ENCODE measurements at places on chromosomes 5 and 9.
A peak's percentile ranks its signal among the peaks of the same experiment; 100 is the strongest.

- DNase-seq = peak; percentile 29
Measured at GRCh38 chr9:95772320-95773052, 103.0 kb upstream of the ERCC6L2 start.

- DNase-seq = no peak
Measured at GRCh38 chr5:91188755-91189154, 194.4 kb downstream of the ARRDC3 start.

- no peak for DNase-seq
Measured at GRCh38 chr5:28809811-28810750, 1771.7 kb upstream of the CDH9 start.

DNA sequence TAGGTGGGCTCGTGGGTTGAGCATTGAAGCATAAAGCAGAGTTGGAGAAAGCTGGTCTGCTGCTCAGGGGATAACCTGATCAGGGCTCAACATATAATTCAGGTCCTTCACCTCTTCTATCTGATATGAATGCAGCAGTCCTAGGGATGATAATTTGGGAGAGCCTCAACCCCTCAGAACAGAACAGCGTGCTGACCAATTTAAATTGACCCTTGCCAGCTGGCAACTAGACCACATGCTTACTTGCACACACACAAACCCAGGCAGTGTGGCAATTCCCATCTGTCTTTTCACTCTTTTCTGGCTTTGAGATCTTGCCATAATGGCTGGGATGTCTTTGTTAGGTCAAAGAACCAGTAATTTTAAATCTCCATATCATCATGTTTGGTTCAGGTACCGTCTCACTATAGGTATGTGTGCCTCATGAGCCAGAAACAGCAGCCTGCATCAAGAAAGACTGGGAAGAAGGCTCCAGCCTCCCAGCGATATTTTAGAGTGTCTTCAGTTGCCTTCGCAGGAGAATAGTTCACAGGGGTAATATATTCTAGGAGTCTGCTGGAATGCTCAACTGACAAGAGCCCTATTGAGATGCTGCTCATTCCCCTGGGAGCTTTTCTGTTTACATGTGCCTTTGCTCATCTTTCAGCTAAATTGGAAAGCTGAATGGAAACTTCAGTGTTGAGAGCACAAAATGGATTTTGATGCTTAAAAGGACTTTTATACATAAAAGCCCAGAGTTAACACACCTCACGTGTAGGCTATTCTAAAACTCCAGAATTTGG lies 497.6 kb downstream of the RASEF start:
- no peak for DNase-seq

DNA sequence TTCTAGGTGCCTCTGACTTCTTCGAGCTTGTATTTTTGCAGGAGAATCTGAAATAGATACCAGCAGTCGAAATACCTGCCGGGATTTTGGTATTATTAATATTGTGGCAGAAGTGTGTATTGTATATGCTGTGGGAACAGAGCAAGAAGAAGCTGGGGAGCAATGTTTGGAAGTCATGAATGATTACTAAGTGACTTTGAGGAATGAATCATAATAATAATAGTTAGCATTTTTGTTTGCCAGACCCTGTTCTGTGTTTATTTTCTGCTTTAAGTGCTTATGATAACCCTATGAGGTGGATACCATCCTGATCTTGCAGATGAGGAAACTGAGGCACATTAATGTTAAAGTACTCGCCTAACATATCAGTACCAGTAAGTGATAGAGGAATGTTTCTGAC lies 32.4 kb downstream of the RAB24 start:
- DNase-seq = no peak

GRCh38 chr9:85283421-85283820 lies 458.3 kb downstream of the AGTPBP1 start:
- no peak for DNase-seq

- no peak for DNase-seq
Measured at GRCh38 chr9:103362986-103363385, 367.9 kb downstream of the CYLC2 start.

DNA sequence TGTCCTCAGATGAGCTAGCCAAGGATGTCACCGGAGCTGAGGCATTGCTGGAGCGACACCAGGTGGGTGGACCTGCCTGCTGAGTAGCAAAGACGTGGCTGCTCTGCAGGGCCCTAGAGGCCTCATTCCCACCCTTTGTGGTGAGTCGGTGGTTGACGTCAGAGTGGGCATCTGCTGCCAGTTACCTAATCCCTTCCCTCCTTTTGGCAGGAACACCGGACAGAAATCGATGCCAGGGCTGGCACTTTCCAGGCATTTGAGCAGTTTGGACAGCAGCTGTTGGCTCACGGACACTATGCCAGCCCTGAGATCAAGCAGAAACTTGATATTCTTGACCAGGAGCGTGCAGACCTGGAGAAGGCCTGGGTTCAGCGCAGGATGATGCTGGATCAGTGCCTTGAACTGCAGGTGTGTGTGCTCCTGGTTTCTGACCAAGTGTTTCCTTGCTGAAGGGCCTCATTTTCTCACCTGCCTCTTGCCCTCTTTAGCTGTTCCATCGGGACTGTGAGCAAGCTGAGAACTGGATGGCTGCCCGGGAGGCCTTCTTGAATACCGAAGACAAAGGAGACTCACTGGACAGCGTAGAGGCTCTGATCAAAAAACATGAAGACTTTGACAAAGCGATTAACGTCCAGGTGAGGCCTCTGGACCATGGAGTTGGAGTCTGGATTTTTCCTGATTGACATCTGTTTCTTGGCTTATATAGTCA lies 48.9 kb downstream of the DYNC2I2 start:
- no peak for DNase-seq

DNA sequence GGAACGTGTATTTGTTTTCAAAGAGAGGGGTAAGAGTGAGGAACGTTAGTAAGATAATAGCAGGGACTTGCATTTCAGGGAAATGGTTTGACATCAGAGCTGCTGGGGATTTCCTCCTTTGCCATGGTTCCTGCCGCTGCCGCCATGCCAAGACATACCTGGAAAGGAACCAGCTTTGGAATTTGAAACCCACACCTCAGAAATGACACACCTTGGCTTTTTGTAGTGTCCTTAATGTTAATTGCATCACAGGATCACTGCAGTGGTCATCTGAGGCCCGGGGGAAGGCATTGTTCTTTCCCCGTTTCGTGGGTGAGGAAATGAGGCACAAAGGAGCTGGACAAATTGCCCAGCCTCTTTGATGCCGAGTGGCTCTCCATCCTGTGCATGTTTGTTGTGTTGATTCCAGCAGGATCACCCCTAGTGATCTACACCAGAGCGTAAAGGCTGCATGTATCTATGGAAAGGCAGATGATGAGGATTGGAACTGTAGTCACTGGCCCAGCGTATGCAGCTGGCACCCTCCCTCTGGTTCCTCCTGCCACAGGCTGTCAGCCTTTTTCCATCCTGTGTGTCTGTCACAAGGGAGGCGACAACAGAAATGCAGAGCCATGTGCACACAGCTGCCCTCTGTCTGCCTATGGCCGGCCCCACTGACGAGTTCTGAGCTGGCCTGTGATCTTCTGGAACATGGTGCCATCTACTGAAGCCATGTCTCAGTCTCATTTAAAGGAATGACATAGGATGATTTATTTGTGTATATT lies 37.8 kb downstream of the SLC46A2 start:
- no peak for DNase-seq

- no peak for DNase-seq
Measured at GRCh38 chr9:137956688-137957385, 79.3 kb downstream of the CACNA1B start.

DNA sequence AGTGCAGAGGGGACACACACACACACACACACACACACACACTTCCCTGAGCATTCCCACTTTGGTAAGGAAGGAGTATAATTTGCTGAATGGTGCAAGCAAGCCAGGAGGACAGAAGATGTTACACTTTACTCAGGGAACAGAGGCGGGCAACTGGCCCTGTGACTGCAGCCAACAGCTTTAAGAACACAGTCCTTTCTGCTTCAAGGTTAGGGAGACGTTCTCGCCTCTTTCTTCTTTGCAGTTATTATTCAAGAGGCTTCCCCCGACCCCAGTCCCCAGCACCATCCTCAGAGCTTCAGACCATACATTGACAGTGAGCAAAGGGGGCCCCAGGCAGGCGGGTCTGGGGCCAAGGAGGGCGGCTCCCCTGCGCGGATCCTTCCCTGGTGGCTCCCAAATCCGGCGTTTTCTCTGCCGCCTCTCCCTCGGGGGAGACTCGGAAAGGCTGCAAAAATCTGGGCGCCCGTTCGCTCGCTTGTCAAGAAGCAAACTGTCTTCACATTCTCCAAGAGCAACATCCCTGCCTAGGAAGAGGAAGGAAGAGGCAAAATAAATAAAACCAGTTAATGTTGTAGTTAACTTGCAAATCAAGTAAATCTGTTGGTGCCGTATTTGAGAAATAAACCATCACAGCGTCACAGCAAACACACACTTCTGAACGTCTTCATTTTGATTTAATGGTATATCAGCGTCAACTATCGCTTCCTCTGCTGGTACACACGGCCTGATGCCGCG lies 3.8 kb upstream of the LHX2 start:
- no peak for DNase-seq

- DNase-seq = no peak
Measured at GRCh38 chr9:120442308-120442995, 137.5 kb downstream of the CDK5RAP2 start.

GRCh38 chr5:150778088-150778516 lies 455 bp upstream of the SMIM3 start:
- DNase-seq = no peak

GRCh38 chr5:53777864-53778618 lies 217.6 kb downstream of the NDUFS4 start:
- no peak for DNase-seq

DNA sequence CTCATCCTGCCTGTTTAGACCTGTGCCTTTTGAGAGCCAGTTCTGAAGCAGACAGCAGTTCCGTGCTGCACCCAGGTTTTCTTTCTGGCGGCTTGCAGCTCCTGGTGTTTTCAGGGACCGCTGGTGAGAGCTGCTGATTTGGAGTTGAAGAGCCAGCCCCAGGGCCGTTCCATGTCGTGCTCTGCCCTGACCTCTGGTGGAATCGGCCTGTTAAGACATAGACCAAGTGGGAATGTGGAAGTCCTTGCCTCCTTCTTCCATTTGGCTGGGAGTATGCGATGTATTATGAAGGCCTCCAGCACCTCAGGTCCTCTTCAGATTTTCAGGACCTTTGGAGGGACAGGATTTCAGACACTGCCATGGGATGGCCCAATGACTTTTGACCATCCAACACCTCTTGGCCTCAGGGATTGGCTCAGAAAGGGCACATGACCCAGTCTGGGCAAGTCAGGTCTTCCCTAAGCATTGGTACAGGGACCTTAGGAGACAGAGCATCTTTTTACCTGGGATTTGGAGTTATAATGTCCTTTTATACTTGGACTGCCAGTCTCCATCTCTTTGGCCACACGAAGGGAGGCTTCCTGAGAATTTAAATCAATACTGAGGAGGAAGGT lies 136.1 kb upstream of the CLINT1 start:
- DNase-seq = peak; percentile 33

All from NCI-H510A (cell line).